ENCODE measurements at places on chromosomes 1 and 21.

- peak; percentile 99 for DNase-seq
These were observed at the start of gene SLFNL1 for GRCh38 chr1:41021526-41022308. Gene SLFNL1, minus strand, starts transcription at chr1:41021725. Its CDS starts 1,065 bp downstream, at chr1:41020660.

DNA sequence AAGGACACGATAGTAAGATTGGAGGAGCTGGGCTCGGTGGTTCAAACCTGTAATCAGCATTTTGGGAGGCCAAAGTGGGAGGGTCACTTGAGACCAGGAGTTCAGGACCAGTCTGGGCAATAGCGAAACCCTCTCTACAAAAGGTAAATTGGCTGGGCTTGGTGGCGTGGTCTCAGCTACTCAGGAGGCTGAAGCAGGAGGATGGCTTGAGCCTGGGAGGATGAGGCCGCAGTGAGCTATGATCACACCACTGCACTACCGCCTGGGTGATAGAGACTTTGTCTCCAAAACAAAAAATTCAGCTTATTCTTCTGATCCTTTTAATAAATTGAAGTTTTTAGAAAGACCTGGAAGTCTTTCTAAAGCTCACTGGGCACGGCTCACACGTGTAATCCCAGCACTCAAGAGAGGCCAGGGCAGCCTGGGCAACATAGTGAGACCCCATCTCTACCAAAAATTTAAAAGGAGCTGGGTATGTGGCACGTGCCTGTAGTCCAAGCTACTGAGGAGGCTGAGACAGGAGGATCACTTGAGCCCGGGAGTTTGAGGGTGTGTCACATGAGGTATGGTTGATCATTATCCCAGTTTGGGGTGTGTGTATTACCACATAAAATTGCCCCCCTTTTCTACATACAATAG, 15.3 kb downstream of the MASP2 start:
- no peak for DNase-seq

- DNase-seq: no peak
These were observed 326.6 kb downstream of the CAMTA1 start for GRCh38 chr1:7111853-7112252.

DNA sequence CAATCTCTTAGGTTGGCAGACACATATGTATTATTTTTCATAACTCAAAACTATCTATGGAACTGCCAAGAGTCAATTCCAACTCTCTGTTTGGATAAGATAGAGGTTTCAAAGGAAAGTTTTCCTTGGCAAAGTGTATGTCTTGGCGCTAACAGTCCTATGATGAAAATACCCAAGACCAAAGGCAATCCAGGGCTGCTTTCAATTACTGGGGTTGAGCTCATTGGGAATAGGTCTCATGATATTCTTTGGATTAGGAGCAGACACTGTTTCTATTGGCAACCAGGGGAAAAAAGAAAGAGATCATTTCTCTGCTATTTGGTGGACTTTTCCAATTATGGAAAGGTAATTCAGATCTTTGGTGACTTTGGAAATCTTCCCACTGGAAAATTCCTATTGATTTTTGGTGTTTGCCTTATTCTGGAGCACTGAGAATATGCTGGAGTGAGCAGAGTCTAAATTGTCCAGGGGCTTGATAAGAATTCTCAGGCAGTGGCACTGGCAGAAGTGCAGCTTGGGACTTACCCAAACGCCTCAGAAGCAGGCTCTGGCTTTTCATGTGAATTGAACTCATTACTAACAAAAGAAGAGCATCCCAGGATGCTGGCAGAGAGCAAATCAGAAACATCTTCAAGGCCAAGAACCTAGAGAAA, 20.4 kb upstream of the PLXNA2 start:
- no peak for DNase-seq

DNA sequence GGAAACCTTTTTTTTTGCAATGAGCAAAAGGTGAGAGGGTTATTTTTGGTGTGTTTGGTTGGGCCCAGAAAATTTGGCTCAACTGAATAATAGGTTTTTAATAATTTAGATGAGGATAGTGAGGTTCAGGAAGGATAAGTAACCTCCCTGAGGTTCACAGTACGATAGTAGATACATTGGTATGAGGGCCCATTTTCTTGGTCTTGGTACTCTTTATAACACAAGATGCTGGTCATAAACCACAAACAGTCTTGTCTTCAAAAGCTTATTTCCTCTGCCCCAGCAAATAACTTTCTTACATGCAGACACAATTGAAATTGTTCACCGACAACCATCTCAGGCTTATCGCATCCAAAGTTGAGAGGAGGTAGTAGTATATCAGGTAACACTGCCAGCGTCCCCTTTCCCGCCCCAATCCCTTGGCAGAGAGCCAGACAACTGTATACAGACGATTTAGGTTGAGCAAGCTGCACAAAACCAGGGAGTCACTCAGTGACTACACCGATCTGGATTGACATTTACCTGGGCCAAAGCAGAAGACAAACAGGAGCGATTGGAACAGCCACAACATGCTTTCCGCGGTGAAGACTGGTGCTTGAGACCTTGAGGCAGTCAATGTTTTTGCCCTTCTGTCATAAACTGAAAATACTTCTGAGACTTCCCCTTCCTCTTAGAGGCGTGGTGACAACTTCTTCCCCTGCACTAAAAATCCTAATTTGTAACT, at the start of gene SLAMF6:
TSS of gene SLAMF6 (minus strand) at position 634 of the 724 bp plus-strand sequence. CDS start at position 571, 63 bp downstream.
- DNase-seq: no peak

GRCh38 chr1:180598333-180598974, 33.4 kb upstream of the XPR1 start:
- DNase-seq: no peak
